ENCODE measurements at places on chromosomes 16 and 17.

DNA sequence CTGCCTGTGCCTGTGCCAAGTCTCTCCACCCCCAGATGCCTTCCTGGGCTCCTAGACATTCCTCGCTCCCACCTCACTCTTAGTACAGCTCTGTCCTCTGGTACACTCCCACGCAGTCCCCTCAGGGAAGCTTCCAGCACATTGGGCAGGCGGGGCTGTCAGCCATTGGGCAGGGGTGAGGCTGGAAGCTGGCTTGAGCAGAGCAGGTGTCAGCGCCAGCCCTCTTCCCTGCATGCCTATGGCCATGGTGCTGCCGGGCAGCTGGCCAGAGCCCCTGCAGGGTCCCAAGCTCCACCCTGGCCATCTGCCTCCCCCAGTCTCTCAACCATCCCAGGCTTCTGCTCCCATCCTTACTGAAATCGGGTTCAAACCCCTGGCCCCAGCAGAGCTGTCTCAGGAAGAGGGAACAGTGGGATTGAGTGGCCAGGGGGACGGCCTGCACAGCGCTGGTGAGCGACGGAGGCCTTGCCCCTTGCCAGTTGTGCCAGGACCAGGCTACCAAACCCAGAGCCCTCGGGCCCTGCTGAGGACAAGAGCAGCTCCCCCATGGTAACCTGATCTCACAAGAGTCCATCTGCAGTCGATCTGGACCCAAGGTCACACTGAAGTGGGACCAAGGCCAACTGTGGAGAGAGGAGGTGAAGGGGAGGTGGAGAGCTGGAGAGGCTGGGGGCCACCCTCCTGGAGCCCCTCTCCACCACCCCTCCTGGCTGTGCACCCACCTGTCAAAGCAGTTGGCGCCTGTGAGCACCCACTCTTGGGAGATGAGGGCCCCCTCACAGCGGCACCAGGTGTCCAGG, 2.4 kb upstream of the B9D1 start:
- no peak for DNase-seq

GRCh38 chr17:78343187-78343542, 16.7 kb downstream of the SOCS3 start:
- peak; percentile 94 for DNase-seq

DNA sequence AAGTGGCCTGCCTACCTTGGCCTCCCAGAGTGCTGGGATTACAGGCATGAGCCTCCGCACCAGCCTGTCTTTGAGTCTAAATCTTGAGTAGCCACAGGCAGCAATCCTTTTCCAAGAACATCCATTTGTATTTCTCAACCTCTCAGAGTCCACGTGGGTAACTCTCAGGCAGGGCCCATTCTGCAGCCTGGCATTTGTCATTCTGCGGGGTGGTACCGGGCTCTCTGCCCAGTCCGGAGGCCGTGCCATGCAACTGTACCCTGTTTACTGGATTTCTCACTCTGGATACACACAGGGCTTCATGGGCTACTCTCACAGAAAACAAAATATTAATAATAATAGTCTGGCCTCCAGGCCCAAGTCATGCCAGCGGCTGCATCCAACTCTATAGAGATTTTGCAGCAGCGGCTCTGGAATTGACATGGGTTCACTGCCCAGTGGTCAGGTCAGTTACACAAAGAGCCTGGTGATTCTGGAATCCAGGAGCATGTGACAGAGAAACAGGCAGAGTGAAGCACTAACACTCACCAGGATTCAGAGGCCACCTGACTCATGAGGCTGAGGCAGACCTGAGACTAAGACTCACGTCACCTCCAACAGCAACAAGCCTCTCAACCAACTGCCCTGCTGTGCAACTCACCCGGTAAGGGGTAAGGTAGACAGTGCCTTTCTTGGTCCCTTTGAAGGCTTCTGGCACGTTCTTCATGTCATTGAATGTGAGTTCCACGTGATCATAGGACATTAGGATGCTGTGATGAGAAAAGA, 4.0 kb downstream of the WBP2 start:
- DNase-seq = no peak

- DNase-seq = no peak
Observed at GRCh38 chr16:30490210-30490609, 17.7 kb downstream of the ITGAL start.

DNA sequence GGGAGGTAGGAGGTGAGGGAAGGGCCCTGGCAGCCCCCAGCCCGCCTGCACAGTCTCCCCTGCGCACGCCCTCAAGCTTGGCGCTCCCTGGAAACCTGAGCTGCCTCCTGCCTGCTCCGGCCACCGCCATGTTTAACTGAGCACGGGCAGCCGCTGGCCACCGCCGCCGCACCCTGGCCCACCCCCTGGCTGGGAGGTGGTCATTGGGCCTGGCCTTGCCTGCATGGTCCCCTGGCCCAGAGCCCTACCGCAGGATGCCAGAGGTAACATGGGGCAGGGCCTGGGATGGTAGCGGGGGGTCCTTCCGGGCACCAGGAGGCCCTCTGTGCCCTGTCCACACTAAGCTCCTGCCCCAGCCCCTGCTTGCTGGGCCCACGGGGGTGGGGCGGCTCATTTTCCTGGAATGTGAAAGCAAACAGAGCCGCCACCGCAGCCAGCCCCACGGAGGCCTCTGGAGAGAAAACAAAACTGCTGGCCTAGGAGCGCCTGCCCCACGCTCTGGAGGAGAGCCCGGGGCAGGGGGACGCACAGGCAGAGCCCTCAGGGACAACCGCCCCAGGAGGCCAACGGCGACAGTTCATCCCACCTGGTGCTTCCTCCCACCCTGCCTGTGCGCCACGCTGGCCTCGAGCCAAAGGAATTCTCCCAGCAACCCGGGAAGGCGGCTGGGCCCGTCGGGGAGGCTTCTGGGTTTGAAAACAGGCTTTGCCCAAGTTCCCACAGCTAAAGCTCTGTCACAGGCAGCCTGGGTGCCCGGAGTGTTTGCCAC, 8.9 kb downstream of the NHERF2 start:
- DNase-seq = peak; percentile 86

DNA sequence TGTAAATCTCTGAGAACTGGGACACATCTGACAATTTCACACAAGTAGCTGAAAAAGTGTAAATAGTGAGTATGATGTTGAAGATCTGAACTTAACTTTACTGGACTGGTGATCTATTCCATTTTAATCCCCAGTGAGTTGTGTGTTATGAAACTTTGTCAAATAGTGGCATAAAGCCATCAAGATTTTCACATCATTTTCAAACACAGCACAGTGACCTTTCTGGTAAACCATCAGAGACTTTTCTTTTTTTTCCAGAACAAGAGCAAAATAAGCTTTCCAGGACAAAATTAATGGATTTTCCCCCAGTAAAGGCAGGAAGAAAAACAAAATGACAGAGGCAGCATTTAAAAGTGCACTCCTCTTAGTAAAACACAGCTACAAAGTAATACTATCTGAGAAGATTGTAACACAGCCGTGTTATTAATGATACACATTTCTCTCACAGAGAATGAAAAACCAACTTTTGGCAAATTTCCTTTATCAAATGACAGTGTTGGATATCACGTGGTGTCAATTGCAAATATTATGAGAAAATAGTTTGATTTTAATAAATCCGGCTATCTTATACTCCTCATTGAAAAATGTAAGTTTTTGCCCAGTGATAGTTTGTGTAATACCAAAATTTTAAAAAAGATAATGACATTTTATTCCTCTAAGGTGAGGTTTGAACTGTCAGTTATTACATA, 16.8 kb upstream of the COL1A1 start:
- DNase-seq = no peak

GRCh38 chr16:84739349-84740124, 39.7 kb downstream of the USP10 start:
- DNase-seq = peak; percentile 90

DNA sequence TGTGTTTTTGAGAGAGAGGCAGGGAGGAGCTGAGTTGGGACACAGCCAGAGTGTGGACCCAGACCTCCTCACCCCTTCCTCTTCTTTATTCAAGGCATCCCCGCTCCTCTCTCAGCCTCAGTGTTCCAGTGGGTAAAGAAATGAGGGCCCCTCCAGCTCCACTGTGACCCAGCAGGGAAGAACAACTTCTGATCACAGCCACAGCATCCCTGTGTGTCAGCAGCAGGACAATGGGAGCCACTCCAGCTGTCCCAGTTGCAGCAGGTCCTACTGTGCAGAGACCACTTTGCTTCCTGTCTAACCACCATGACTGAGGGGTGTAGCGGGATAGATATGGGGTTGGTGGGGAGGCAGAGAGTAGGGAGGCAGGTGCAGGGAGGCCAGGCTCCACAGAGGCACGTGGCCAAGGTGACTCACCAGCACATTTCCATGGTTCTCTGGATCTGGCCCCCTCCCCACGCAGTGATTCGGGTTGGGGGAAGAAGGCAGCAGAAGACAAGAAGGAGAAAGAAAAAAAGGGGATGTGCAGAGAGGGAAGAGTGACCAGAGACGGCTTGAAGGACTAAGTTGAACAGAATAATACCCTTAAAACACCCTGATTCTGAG, 24.5 kb downstream of the PIK3R5 start:
- DNase-seq = no peak

DNA sequence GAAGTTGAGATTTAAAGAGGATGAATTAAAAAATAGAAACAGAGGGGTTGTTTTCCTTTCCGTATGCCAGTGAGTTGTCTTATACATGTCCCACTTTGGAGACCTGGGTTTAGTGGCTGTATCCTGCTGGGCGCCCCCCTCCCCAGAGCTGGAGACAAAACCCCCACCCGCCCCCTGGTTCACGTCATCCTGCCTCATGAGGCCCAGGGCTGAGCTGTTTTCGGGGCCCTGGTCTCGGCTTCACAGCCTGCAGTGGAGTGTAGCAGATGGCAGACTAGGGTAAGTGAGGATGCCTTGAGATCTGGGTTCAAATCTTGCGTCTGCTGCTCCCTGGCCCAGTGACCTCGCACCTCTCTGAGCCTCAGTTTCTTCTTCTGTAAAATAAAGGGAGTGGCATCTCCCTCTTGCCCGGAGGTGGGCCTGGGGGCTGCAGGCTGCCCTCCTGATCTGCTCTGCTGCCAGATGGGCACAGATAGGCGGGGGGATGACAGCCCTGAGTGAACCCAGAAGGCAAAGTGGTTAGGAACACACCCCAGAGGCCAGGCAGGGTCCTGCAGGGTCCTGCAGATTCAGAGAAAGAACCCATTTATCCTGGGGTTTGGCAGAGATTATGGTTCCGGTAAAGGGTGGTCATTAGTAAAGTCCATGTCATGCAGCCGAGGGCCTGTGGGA, 45.1 kb downstream of the SOCS3 start:
- no peak for DNase-seq

- no peak for DNase-seq
Observed at GRCh38 chr16:57695680-57696069, 1.1 kb downstream of the DRC7 start.

DNA sequence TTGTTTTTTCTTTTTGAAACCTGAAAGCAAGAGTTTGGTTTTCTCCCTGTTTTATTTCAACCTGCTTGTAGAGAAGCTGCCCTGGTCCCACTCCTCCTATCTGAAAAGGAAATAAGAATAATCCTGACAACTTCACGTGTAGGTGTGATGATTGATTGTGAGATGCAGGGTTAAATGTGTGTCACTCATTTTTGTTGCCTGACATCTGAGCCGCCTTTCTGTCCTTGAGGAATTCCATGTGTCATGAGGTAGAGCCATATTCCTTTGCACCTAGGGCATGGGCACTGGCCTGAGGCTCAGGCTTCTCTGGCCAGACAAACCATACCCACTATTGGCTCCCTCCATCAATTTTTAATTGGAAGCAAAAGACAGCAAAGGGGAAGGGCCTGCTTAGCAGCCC, 10.2 kb upstream of the SMPD3 start:
- no peak for DNase-seq

DNA sequence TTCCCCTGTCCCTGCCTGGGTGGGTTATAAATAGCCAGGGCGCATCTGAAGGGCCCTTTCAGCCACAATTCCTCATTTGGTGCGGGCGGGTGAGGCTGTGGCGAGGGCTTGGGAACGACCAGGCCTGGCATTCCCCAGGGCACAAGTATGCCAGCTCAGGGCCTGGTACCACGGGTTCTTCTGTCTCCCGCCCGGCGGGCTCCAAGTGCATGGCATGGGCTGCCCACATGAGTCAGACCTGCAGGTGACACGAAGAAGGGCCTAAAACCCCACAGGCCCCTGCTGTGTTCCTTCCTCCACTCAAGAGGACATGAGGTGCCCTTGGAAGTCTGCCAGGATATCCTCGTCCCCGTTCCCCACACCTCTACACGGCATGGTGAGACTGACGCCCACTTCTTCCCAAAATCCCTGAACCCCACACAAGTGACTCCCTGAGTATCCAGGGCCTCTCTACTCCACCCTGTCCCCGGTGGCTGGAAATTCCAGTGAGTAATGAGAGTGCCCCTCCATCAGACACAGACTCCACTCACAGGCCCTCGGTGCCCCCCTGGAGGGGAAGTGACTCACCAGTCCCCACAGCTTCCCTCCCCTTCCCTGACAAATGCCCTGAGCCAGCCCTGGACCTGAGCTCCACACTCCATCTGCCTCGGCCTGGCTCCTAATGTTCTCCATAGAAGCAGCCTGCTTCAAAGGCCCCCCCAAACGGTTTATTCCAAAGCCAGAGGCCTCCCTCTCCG, 68.8 kb downstream of the ABR start:
- peak; percentile 85 for DNase-seq

DNA sequence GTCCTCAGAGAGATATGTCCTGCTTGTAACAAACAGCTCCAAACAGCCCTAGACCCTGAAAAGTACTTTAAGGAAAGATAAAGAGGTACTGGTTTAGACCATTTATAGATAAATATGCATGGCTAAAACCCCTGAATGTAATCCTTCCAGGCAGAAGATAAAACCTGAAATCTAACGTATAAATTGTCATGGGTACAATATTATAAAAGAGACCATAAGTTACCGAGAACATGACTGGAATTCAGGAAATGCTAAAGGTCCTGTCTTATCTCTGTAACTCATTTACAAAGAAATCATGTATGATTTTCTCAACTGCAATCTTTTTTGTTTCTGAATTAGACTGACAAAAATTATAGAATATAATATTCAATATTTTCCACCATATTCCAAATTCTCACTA, 9.2 kb upstream of the KANSL1 start:
- DNase-seq = no peak

- no peak for DNase-seq
Observed at GRCh38 chr16:64206862-64207261, 915.0 kb downstream of the CDH11 start.

- peak; percentile 95 for DNase-seq
Observed at GRCh38 chr16:15811481-15812400, 45.1 kb downstream of the MYH11 start.

DNA sequence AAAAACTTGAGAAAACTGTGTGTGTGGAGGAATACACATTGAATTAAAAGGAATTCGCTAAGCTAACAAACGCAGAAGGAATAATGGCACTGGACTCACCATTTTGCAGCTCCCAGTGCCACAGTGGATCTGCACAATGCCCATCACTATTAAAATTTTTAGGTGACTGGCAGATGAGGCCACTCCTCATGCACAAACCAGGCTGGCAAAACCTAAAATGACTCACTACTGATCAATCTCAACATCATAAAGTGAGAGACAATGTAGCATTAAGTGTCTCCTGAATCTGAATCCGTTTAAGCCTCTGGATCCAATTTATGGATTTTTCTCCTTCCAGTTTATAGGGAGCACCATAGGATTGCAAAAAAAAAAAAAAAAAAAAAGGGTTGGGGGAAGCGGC, 20.6 kb downstream of the MYH10 start:
- peak; percentile 9 for DNase-seq

DNA sequence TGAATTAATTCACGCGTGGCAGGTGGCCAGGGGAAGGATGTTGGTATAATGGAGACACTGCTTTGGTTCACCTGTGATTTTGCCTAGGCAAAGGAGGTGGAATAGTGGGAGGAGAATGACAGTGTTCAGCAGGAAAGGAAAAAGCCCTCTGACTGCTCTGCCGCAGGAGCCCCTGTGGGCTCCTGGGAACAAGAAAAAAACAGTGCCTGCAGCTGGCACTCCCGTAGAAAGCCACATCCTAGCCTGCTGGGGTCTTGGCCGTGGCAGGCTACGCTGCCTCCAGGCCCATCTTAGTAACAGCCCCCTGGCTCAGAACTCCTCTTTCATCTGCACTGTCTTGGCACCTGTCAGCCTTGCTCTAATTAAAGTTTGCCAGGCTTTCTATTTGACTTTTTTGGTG, 20.6 kb downstream of the ADORA2B start:
- DNase-seq = no peak

Data from foreskin fibroblast (primary cell).